CD4-positive, alpha-beta T cell treated with Interleukin-4 for 1 hour (primary cell): ENCODE measurements at places on chromosomes 13 and 19.

GRCh38 chr13:78674638-78675037, 15.7 kb upstream of the OBI1 start:
- DNase-seq, result no peak

DNA sequence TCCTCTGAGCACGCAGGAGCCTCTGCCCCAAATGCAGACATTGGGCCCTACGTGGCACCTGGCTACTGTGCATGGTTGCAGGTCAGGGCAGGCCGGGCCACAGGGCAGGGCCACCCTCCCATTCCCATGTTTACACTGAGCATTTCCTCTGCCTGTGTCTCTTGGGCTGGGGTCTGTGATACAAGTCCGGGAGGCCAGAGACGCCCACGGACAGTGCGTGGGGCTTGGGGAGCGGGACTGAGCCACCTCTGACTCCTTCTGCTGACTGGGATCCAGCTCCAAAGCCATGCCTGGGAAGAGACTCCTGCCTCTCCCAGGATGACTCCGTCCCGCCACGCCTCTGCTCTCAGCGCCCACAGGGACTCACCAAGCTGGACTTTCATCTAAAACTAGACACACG, 18.8 kb downstream of the GAS6 start:
- no peak for DNase-seq

GRCh38 chr13:27128825-27129627, 42.6 kb downstream of the USP12 start:
- no peak for DNase-seq

- no peak for DNase-seq
These were observed 28.3 kb downstream of the CNMD start for GRCh38 chr13:52711286-52711685.

- DNase-seq, result no peak
These were observed 3.1 kb downstream of the NCAN start for GRCh38 chr19:19214892-19215291.

DNA sequence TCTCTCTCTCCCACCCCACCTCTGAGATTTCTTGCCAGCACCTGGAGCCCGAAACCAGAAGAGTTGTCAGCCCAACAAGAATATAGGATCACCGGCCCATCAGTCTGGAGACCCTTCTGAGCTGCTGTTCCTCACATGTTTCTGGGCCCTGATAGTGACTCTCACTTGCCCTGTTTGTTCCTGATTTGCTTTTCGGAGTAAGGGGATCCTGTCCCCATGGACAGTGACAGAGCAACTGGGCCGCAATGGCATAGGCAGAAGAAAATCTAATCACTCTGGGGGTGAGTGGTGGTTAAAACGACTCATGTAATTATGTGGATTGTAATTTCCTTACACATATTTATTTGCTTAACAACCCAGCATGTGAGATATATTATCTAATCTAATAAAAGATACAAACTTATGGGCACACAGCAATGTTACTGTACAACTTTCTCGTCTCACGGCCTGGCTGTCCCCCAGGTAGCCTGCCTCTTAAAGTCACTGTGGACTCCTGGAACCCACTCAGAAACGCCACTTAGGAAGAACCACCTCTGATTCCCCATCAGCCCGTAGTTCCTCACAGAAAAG, 663 bp upstream of the SMAD9 start:
- DNase-seq, result no peak

DNA sequence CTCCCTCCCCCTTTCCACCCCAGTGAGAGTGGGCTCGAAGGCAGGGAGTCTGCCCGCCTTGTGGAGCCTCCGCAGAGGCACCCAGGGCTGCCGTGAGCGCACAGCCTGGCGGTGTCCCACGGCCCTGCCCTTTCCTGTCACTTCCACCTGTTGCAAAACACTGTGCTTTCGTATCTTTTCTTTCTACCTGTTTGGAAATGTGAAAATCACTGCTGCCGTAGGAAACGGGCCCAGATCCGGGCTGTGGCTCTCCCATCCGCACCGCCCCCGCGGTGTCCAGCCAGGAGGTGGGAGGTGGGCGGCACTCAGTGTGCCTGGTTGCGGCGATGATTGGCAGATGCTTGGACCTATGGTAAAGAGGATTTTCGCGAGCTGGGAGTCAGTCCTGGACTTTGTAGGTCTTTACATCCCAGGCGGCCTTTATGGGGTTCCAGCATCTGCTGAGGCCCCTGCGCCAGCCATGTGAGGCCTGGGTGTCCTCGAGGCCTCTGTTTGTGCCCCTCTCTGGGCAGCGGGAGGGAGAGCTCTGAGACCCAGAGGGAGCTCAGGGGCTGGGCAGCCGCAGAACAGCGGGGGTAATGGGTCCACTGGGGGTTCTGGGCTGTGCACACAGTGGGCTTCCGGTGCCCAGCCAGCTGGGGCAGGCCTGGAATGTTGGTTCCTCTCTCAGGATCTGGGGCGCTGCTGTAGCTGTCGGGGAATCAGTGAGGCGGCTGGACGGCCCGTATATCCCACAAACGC, 6.1 kb downstream of the STK11 start:
- DNase-seq, result no peak

DNA sequence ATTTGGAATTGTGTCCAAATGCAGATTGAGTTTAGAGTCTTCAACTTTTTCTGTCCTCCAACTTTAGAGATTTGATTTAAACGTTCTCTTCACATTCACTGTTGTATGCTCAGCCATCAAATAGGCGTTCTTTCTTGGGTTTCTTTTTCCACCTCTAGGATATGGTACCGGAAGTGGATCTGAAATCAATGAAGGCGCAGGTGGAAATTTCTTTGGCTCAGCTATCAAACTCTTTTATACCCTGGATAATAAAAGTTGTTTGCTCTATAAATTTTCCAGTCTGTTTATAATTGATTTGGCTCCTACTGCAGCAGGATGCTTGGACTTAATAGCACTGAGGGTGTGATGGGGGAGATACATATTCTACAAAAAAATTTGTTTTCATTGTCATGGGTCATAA, 1.6 kb downstream of the COG3 start:
- DNase-seq, result no peak

- DNase-seq, result no peak
These were observed 2.7 kb downstream of the FSTL3 start for GRCh38 chr19:678791-679388.

- DNase-seq, result no peak
These were observed 301.7 kb downstream of the NDFIP2 start for GRCh38 chr13:79782541-79783205.

DNA sequence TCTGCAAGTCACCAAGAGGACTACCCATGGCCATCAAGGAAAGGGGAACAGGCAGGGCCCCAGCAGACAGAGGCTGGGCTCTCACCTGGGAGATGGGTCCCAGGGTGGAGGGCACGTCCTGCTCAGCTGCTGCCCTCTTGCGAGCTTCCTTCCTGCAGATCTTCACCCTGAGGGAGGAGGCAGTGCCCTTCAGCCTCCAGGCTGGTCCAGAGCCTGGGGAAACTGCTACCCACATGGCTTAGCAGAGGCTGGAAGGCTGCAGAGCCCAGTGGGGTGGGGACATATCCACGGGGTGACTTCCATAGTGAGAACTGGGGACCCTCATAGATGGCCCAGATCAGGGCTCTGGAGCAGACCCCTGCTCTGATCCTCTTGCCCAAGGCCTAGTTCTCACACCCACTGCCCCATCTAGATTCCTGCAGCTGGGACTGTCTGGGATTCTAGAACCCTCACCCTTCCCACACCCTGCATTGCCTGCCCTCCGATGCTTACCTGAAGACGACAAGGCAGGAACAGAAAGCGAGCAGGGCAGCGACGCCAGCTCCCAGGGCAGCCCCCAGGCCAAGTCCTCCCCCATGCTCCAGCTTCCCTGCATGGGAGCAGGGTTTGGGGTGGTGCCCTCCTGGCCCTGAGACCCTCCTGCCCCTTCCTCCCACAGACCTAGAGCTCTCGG, 9.0 kb downstream of the SIGLEC11 start:
- DNase-seq, result no peak

DNA sequence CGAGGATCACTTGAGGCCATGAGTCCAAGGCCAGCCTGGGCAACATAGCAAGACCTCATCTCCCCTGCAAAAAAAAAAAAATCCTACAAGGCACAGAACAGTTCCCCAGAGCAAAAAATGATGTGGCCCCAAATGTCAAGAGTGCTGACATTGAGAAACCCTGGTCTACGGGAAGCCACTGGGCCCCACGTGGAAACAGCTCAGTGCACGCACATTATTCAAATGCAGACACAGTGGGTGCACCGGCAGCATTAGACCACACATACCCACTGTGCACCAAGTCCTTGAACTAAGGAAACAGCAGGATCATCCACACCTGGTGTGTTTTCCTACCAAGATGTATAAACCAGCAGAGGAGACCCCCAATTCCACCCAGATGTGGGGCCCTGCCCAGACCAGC, 35.0 kb upstream of the ADGRE5 start:
- no peak for DNase-seq

DNA sequence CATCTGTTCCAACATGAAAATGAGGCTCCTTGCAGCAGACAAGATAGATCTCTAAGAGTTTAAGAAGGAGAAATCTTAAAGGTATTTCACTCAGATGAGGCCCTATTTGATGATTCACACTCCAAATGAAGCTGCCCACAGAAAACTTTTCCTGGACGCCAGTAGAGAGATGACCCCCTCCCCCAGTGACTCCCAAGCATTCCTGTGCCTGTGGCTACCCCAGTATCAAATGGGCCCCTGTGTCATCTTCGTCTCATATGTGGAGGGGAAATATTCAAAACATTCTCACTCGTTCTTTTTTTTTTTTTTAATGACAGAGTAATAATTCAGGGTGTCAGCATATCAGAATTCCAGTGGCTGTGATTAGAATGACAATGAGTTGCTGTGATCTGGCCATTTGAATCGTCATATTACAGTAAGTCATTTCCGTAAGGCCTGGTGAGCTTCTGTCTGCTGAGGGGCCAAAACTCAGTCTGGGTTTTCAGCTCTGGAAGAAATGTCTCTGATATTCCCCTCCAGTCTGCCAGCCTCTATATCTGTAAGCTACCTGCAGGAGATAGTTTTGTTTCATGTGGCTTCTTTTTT, 194.7 kb downstream of the URI1 start:
- DNase-seq, result no peak

DNA sequence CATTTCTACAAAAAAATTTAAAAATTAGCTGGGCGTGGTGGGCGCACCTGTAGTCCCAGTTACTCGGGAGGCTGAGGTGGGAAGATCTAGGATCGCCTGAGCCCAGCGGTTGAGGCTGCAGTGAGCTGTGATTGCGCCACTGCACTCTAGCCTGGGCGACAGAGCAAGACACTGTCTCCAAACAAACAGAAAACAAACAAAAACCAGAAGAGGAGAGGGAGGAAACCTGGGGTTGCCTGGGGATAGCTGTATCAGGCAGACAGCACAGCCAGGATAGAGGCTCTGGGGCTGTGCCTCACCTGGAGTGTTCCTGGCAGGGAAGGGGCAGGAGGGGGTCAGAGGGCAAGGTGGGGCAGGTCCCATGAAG, 2.6 kb upstream of the POLR2E start:
- DNase-seq, result no peak

DNA sequence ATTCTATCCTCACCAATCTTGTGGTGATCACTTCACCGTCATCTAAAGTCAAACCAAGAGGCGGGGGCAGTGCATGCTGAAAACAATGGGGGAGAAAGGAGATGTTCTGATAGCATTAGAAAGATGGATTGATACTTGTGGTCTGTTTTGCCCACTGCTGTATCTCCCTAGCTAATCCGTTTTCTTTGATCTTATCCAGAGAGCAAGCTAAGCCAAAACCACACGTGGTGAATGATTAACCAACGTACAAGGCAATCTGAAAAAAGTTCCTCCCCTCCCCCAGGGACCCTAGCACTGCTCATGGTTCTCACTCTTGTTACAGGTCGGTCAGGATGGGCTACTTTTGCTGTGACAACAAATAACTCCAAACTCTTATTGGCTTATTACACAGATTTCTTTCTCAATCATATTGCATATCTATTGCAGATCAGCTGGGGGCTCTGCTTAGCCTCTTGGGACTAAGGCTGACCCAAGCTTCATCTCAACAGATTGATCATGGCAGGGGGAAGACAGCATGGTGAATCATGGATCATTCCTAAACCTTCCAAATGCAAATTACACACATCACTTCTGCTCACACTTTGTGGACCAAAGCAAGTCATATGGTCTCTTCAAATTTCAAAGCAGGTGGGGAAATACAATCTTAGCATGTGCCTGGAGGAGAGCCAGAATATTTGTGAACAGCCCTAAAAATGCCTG, 11.9 kb upstream of the C13orf42 start:
- DNase-seq, result no peak

GRCh38 chr13:109738298-109738746, 48.1 kb downstream of the IRS2 start:
- DNase-seq, result no peak

- no peak for DNase-seq
These were observed 32.2 kb downstream of the CNMD start for GRCh38 chr13:52707375-52707774.

DNA sequence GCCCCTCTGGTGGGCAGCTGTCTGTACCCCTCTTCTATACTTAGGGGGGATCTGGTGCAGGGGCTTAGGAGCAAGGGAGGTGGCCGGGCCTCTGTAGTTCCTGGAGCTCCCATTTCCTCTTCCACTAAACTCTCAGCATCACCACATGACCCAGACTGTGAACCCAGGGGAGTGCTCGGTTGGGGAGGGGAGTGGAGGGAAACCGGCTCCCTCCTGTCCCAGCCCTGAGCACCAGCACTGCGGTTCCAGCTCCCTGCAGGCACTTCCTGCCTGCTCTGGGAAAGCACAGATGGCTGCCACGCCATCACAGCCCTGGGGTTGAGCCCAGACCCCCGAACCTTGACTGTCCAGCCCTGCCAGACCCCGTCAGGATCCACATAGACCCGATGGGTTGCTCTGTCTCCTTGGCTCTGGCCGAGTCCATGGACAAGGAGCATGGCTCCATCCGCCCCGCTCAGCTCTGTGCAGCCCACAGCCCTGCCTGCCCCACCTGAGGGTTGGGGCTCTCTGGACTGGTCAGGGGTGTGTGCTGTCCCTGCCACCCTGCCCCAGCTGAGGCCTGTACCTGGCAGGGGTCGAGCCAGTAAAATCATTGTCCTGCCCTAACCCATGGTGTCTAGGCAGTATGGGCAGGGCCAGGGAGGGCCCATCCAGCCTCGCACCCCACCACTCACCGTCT, 36.0 kb upstream of the SLC7A10 start:
- no peak for DNase-seq

DNA sequence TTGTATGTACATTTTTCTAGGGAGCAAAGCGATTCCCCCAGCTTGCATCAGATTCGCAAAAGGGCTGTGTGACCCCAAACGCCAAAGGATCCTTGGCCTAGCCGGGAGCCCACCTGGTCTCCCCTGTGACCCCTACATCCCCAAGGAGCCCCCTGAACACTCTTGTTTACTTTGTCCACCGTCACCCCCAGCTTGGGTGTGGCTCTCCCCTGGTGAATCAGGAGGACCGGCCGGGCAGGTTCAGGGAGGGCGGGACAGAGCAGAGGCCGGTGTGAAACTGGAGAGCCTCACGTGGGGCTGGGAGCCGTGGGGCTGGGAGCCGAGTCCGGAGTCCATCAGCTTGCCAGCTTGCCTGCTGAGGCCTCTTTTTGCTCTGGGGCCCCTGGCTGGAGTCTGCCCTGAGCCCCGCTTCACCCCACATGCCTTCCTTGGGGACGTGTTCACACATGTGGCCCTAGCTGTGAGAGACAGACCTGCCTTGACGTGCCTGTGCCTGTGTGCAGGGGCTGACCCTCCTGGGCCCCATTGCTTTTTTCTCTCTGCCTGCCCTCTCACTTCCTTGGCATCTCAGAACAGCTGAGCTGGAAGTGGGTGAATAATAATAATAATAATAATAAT, 2.0 kb downstream of the ITPKC start:
- DNase-seq, result no peak

GRCh38 chr19:4415352-4415751, 12.9 kb downstream of the CHAF1A start:
- no peak for DNase-seq
